ENCODE measurements at places on chromosomes 3 and 15.

- DNase-seq, result no peak
These were observed 105.3 kb upstream of the ADPGK start for GRCh38 chr15:72888811-72889210.

- peak; percentile 52 for DNase-seq
These were observed 978 bp upstream of the CMC1 start for GRCh38 chr3:28240441-28240840.

DNA sequence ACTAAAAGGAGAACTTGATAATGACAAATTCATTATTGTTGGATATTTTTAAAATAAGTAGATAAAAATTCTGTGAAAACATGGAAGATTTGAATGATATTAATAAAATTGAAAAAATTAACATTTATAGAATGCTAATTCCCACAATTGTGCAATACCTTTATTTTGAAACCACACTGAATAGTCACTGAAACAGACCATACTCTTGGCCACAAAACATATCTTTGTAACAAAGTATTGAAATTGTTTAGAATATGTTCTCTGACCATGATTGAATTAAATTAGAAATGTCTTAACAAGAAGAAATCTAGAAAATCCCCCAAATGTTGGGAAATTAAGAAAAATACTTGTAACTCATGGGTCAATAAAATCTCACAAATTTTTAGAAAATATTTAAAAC lies 49.2 kb downstream of the ARHGAP11B start:
- DNase-seq, result no peak

GRCh38 chr3:139893267-139893962 lies 41.6 kb upstream of the CLSTN2 start:
- DNase-seq, result no peak

GRCh38 chr3:131036200-131036816 lies 9.6 kb downstream of the NEK11 start:
- DNase-seq, result no peak

DNA sequence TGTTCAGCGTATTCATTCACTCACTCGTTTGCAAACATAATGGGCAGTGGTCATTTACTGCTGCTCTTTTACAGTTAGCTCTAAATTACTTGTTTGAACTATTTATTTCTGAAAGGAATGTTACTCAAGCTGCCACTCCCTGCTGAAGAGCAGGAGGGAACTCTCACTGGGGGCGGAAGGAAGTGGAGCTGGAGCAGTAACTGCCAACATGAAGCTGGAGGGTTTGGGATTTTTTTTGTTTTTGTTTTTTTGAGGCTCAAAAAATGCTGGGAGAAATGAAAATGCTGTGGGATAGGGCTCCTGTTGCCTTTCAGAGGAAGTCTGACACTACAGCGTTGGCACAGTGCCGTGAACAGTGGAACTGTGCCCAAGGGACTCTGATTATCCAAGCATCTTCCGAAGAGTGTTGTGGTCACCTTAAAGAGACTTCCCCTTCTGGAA lies 44.1 kb downstream of the SENP2 start:
- no peak for DNase-seq

GRCh38 chr15:26772154-26773066 lies at the start of gene GABRB3:
Gene GABRB3, minus strand, starts transcription at chr15:26773066.
- DNase-seq, result no peak

All from SHP77 (cell line).